ENCODE measurements at places on chromosomes 12 and 14.

DNA sequence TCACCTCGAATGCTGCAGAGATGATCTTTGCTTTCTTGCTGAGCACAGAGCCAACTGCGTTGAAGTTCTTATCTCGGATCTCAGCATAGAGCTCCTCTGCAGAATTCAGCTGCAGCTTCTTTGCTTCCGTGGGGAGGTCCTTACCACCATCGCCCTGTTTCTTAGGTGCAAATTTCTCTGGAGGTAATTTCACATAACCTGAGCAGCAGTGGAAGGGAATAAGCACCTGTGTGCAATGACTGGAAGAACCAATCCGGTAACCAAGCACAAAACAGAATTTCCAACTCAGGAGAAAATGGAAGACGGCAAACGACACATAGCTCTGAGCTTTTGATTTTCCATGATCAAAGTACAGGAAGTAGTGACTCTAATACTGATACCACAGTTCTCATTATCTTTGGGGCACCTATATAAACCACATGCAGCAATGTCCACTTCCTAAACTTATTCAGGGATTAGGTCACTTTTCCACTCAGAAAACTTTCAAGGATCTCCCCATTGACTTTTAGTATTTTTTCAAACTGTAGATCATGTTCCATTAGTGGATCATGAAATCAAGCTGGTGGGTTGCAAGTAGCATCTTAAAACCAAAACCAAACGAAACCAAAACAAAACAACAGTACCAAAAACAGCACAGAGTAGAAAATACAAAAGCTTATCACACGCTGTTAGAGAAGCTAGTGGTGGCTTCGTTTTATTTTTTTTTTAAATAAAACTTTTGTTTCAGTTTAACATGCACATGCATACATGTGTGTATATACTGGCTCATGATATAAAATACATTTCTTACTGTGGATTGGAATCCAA is 18.9 kb upstream of the DIABLO start:
- DNase-seq: no peak

- DNase-seq: no peak
These were observed 221.5 kb upstream of the NUDT4 start for GRCh38 chr12:93156086-93156716.

- no peak for DNase-seq
These were observed 33.0 kb upstream of the SSTR1 start for GRCh38 chr14:38174711-38175110.

GRCh38 chr14:91111443-91111842 is 2.4 kb upstream of the DGLUCY start:
- no peak for DNase-seq

GRCh38 chr14:99205086-99205688 is 66.8 kb downstream of the BCL11B start:
- DNase-seq: no peak

DNA sequence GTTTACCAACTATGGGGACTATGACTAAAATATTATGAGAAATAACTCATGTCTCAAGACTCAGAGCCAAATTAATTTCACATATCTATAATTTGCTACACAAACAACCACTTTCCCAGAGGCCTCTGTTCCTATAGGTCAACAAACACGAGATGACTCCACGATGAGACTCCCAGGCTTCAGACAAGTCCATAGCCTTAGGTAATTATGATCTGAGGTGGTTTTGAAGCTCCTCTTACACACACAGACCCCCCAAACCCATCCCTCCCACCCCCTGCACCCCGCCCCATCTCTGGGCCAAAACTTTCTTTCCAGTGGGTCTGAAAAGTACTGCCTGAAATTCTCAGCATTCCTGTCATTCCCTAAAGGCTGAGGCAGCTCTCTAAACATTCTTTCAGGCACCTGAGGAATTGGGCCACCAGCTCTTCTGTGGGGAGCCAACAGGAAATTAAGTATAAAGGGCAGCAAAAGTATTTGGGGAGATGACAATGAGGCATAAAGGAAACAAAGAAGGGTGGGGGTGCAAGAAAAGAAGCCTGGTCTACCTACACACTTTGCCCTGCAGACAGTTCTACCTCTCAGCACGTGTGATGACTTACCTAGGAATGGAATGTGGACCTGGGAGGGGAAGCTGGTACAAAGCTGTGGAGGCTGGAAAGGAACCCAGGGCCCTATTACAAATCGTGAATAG is 143.6 kb downstream of the PAWR start:
- no peak for DNase-seq

DNA sequence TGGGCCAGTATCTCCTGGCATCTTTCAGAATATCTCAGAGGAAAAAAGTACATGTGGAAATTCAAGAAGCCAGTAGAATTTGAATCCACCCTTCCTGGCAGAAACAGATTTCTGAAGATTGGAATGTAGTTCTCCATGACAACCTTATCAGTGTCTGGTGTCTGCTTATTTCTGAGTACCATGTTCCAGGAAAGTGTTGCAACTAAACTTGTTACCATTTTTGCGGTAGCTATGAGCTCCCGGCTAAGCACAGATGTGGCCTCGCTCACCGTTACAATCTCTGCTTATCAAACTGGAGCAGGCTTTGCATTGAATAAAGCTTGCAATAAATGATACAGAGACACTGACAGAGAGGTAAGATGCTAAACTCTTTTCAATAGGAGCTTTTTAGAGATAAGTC is 13.0 kb upstream of the ITPR2 start:
- no peak for DNase-seq
